Upper lobe of right lung (tissue), 1 donor: ENCODE measurements at places on chromosomes 1 and 21. TPM values are rescaled to one million over a fixed set of nuclear protein-coding genes. Genes with fewer than 3 reads are reported as not detected.

DNA sequence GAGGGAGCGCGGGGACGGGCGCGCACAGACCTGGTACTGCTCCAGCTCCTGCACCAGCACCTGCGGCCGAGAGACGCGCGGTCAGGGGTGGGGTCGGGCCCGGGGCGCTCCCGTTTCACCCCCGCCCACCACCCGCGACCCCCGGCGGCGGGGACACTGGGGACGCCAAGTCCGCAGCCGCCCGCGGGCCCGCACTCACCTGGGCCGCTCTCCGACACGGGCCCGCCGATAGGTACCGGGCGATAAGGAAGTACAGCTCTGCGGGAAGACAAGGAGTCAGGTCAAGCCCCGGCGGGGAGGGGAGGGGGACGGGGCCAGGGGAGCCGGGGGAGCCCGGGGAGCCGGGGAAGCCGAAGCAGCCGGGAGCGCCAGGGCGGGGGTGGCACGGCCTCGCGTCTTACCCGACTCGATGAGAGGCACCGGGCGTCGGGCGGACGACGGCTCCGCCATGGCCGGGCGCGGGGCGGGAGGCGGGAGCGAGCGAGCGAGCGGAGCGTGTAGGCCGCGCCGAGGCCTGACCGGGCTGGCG lies 326 bp downstream of the BRWD1 start:
- DNase-seq = no peak

GRCh38 chr21:27388825-27389224 lies 421.9 kb upstream of the ADAMTS5 start:
- no peak for DNase-seq

Gene FHL3
- 22.4 TPM for total RNA-seq

Gene NUDT17
- total RNA-seq = 1.8 TPM

Gene CYP4X1
- 6.8 TPM for total RNA-seq

DNA sequence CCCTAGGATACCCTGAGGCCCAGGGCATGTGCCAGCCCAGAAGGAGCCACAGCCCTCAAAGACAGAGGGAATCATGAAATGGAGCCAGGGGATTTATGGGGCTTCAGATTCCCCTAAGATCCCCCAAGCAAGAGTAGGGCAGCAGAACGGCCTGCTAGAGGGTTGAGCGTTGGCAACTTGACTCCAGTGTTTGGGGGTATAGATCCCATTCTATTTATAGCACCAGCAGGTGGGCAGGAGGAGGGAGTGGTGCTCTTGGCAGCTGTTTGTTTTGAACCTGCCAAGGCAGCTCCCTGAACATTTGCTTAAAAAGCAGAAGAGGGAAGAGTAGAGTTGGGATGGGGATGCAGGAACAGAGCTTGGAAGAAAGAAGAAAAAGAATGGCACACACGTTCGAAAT lies 33.7 kb downstream of the GLUL start:
- no peak for DNase-seq

Gene LRRC8B
- 22.3 TPM for total RNA-seq

Gene SLC9C2
- total RNA-seq = 0.26 TPM

DNA sequence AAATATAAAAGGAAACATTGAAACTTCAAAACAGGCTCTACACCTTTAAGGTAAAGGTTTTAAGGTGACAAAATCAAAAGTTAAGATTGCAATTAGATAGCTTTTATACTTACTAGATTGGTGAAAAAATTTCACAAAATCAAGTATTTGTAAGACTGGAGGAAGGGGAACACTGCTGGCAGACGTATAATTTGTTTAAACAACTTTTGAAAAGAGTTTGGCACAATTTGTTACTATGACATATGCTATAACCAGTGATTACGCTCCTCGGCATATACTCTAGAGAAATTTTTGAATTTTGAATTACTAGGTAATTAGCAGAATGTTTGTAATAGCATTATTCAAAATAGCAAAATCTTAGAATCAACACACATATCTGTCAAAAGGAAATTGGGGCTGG lies 425.0 kb downstream of the LRRIQ3 start:
- DNase-seq = no peak

DNA sequence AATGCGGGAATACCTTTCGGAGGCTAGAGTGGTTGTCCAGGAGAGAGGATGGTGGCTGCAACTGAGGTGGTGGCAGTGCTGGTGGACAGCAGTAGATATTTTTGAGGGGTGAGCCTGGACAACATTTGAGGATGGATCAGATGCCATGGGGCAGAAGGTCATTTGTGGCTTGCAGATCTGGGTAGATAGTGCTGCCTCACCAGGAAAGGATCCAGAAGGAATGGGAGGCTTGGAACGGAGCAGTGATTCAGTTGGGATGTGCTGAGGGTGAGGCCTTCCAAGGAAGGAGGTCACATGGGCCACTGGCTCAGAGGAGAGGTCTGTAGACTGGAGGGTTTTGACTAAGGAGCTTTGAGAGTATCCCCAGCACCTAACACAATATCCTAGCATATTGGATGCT lies 110.8 kb upstream of the KAZN start:
- no peak for DNase-seq

DNA sequence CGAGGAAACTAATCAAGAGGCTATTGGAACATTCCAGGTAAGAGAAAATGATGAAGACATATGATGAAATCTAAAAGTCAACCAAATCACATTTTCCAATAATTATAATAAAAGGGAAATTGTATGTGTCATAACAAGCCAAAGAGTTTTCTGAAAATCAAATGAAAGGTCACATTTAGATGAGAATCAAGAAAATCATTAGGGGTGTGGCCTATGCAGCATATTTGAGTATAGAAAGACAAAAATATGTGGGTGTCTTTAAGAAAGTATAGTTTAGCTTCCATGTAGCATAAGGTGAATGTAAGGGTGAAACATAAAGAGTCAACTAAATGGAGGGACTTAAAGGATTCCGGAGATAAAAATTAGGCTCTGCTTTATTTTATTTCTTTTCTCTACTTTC lies 9.2 kb upstream of the RNPC3 start:
- no peak for DNase-seq

Gene PRAMEF5
- total RNA-seq = not detected

Gene CADM3
- 1.7 TPM for total RNA-seq

Gene LAMTOR2
- 49.7 TPM for total RNA-seq

Gene ABCB10
- total RNA-seq = 17.3 TPM

DNA sequence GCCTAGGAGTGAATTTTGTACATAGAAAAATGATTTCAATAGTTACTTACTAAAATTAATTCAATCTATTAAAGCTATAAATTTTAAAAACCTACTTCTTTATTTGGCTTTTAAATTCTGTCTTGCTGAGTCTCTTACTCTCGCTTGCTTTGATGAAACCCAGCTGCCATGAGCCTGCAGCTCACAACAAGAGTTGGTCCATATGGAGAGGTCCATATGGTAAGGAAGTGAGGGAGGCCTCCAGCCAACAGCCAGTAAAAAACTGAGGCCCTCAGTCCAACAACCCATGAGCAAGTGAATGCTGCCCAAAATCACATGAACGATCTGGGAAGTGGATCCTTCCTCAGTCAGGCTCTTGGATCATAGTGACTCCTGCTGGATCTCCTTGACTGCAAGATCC lies 89.9 kb upstream of the CXADR start:
- DNase-seq = no peak

GRCh38 chr21:27586326-27586725 lies 619.4 kb upstream of the ADAMTS5 start:
- DNase-seq = no peak

DNA sequence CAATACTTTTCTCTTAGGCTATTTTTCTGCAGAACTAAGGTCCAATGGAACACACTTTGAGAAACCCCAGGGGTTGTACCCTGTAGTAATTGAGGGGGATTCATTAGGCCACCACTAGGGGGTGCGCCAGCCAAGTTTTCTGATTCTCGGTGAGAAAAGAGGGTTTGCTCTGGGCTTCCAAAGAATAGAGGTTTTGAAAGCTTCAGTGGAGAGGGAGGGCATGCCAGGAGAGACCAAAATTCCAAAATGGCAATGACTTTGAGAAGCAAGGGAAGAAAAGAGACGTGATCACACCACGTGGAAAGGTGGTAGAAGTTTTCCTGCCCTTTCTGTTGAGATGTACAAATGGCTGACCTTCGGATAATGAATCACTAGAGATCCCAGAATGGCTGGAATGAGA lies 323.3 kb downstream of the RPS6KC1 start:
- DNase-seq = peak; percentile 74

DNA sequence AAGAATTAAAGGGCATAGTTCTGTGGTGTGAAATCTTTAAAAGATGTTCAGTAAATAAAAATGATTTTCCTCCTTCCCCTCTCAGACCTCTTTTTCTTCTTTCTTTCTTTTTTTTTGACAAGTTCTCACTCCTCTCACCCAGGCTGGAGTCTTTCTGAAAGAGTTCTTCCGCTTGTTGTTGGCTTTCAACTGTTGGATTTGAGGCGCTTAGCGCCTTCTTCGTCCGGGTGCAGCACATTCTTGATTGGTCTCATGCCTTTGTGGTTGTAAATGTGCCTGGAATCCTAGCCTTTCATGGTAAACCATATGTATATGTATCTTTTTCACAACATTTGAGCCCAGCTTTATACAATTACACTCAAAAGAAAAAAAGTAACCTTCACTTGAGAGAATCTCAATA lies 980 bp upstream of the METTL18 start:
- DNase-seq = no peak

DNA sequence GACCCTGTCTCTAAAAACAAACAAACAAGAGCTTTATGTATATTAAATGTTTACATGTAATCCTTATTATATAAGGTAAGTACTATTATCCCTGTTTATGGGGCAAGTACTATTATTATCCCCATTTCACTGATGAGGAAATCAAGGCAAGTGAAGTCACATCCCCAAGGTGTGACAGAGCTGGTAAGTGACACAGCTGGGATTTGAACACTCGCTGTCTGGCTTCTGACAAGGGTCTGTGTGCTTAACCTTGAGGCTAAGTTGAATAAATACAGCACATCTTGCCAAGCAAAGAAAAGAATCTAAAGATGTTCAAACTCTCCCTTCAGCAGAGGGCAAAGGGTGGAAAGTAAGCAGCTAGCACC lies 167.9 kb upstream of the IRF2BP2 start:
- no peak for DNase-seq

DNA sequence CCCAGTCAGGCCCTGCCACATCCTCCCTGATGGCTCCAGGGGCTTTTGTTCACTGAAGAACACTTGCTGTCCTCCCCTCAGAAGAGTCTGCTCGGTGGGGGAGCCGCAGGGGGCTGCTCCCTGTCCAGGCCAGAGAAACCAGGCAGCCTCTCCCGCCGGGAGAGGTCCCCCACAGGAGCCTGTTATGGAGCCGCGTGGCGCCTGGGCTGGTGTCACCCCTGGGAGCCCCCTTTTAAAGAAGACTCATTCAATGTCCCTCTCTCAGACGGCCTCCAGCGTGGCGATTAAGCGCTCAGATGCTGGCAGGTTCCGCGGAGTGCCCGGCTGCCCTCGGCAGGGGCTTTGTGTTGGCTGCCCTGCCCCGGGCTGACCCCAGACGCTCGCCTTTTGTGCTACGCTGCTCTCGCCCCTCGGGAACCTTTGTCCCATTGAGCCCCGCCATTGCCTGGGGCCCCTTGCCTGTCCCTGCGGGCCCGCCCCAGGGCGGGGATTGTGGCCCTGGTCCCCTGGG lies 43.1 kb downstream of the SKI start:
- DNase-seq = no peak

DNA sequence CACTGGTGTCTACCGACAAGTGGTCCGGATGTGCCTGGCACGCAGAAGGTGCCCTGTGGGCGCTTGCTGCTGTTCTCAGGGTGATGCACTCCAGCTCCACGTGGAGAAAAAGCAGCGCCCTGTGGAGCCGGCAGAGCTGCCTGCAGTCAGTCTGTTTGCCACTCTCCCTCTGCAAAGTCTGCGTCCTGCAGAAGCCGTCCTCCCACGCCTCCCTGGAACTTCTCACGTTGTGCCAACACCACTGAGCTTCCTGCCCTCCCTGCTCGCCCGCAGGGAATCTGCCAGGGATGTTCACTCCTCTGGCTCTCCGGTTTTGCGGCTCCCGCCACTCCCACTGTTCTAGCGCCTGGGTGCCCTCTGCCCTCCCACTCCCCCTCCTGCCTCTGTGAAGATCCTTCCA lies 19.8 kb upstream of the UBXN10 start:
- no peak for DNase-seq

DNA sequence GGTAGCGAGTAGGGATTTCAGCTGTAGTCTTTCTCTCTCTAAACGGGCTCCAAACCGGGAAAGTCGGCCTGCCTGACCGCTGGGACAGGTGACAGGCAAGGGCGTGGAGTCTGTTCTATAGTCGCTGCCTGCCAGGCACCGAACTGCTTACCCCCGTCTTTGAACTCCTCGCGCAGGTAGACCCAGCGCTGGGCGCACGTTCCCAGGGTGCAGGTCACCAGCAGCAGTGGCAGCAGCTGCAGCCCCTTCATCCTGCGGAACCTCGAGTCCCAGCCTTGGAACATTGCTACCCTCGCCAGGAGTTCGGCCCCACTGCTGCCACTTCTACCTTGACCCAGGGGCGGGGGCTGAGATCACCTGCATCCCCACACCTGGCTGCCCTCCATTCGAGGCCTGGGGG lies 22.2 kb upstream of the OSBPL9 start:
- no peak for DNase-seq

DNA sequence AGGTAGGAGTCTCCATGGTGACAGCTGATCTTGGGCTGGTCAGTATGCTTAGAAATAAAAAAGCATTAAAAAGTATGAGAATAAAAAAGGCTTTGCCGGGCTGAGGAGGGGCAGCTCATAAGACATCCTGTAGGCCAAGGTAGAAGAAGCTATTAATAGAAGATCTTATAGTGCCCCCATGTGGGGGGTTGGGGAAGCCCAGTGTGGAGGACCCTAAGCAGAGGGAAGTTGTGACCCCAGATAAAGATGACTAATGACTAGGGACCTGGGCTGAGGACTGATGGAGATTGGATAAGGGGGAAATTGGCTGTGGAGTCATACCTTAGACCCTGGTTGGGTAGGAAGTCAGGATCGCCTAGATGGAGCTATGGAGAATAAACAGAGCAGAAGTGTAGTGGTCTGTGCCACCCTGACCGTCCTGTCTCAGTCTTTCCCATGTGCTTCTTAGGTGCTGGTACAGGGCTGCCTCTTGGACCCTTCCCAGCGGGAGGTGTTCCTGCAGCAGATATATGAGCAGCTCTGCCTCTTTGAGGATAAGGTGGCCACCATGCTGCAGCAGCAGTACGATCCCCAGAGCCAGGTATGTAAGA lies 25.0 kb downstream of the SZT2 start:
- no peak for DNase-seq

Gene LAD1
- 42.6 TPM for total RNA-seq

Gene SFN
- total RNA-seq = 83.8 TPM

DNA sequence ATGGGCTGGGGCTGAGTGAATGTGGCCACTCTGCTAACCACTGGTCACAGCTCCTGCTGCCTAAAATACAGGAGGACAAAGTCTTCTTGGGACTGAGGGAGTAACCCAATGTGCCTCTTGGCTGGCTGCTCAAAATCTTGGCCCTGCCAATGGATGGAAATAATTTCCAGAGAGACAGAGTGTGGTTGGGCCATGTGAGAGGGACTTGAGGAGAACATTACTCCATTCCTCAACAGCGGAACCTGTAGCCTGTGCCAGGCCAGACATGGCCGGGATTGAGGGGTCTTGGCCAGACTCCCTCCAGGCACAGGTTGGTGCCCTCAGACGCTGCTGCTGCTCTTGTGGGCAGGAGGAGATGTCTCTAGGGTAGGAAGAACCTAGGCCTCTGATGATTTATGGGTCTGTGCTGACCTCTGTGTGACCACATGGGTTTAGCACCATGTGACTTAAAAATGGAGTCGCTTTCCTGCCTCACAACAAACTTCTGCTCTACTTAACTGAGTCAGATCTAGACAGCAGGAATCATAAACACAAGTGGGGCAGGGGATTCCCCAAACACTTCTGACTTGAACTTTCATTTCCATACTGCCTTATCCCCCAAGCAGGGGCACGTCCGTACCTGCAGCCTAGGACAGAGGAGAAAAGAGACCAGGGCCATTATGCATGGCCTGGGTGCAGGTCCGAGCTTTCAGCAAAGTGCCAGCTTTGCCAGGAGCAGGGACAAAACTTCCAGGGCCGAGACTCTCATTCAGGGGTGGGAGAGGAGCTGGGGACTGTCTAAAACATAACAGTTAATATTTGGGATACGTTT lies 79.2 kb downstream of the CD34 start:
- no peak for DNase-seq
